ENCODE measurements at places on chromosomes 16 and 17.

DNA sequence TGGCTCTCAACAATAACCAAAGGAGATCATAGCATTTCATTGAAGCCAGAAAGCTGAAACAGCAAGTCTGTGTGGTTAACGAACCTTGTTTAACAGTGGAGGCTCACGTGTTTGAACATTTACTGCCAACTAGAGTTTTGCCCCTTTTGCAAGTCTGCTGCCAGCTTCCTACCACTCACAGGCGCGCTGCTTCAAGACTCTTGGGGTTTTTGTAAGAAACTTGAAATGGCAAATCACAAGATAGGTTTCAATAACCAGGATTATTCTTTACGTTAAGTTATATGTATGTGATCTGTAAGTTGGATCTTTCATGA lies 1.2 kb downstream of the SNTB2 start:
- DNase-seq, result no peak

GRCh38 chr17:70775679-70776078 lies 606.3 kb downstream of the KCNJ2 start:
- no peak for DNase-seq

- peak; percentile 19 for DNase-seq
Measured at GRCh38 chr17:50507871-50508572, at the start of gene MYCBPAP. Gene MYCBPAP (plus strand): TSS chr17:50508439. CDS start chr17:50508675, 236 bp downstream.

- no peak for DNase-seq
Measured at GRCh38 chr17:42301022-42301421, 12.7 kb downstream of the STAT5A start.

DNA sequence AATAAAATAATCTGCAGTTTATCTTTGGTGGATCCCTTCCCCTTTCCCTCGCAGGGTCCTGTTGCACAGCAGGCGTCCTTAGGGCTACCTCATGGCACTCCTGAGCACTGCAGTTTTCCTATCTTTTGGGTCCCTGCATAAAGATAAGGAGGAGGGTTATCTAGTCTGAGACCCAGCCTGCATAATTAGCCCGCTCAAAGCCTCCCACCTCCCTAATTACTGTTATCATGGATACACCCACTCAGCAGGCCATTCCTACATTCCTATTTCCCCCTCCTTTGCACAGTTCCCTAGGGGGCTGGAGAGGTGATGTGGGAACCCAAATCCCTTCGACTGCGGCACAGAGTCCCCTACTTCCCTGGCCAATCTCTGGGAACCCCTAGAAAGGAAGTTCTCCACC lies 5.1 kb upstream of the CLUH start:
- DNase-seq, result no peak

- DNase-seq, result no peak
Measured at GRCh38 chr17:5304636-5305035, 22.6 kb downstream of the RABEP1 start.

- no peak for DNase-seq
Measured at GRCh38 chr16:87961623-87962022, 10.4 kb downstream of the BANP start.

DNA sequence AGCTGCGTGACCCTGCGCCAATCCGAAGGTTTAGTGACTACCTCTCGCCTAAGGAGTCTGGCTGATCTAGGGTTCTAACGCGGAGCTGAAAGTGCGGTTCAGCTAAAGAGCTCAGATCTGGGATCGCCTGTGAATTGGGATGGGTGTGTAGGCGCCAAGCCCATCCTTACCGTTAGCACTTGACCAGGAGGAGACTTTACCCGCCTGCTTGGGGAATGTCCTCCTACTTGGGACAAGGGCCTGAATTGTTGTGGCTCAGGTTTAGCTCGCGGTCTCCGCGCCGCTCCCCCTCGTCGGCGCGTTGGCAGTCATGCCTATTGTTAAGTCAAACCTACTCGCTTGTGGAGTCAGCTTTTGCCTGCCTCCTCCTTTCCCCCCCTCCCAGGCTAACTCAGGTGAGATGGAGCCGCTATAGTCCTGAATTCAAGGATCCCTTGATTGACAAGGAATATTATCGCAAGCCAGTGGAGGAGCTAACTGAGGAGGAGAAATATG lies 480 bp downstream of the MRPS7 start:
- DNase-seq, result no peak

- no peak for DNase-seq
Measured at GRCh38 chr17:82752371-82753200, 721 bp downstream of the TBCD start.

DNA sequence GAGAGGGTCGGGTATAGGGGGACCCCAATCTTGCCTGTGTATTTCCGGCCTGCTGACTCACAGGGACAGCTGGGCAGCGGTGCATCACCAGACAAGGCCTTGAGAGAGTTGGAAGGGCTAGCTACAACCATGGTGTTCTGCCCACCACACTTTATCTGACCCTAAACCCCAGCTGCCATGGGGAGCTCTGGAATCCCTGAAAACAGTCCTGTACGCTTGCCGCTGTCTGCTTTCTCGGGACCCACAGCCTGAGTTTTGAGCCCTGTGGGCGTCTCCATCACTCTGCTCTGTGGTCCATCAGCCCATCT lies 100.4 kb upstream of the GSE1 start:
- DNase-seq, result no peak

DNA sequence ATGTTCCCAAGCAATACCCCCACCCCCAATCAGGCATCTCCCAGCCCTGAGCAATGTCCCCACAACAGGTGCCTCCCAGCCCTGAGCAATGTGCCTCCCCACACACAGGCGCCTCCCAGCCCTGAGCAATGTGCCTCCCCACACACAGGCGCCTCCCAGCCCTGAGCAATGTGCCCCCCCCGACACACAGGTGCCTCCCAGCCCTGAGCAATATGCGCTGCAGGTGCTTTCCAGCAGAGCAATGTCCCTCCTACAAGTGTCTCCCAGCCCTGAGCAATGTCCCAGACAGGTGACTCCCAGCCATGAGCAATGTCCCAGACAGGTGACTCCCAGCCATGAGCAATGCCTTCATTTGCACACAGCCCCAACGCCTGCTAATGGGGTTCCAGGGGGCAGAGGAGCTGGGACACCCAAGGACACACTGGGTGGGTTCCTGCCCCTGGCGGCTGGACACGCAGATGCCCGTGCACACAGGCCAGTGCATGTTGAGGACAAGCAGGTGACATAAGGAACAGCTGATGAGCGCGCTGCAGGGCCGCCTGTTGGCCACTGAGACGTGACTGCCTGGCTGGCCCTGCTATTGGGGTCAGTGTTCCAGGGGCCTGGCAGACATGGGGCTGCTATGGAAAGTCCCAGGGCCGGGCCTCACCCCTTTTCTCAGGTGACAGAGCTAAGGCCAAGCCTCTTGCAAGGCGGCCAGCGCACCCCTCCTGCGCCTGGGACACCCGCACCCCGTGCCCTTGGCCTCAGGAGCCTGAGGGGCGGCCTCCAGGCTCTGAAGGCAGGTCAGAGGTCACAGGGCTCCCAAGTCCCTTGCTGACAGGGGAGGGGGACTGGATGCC lies 26.9 kb upstream of the PABPN1L start:
- no peak for DNase-seq

DNA sequence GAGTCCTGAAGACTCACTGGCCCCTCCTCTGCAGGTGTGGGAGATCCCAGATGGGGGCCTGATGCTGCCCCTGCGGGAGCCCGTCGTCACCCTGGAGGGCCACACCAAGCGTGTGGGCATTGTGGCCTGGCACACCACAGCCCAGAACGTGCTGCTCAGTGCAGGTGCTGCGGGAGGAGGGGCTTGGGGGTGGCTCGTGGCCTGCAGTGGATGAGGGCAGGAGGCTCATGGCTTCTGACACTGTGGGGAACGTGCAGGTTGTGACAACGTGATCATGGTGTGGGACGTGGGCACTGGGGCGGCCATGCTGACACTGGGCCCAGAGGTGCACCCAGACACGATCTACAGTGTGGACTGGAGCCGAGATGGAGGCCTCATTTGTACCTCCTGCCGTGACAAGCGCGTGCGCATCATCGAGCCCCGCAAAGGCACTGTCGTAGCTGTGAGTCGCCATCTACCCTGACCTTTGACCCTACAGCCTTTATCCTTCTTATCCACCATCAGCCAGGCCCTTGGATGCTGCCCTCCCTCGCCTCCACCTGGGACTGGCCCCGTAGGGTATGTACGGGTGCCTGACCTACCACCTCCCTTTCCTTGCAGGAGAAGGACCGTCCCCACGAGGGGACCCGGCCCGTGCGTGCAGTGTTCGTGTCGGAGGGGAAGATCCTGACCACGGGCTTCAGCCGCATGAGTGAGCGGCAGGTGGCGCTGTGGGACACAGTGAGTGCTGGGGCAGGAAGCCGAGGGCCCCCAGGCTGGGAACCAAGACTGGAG lies 3.6 kb downstream of the CORO1A start:
- DNase-seq, result peak; percentile 80

DNA sequence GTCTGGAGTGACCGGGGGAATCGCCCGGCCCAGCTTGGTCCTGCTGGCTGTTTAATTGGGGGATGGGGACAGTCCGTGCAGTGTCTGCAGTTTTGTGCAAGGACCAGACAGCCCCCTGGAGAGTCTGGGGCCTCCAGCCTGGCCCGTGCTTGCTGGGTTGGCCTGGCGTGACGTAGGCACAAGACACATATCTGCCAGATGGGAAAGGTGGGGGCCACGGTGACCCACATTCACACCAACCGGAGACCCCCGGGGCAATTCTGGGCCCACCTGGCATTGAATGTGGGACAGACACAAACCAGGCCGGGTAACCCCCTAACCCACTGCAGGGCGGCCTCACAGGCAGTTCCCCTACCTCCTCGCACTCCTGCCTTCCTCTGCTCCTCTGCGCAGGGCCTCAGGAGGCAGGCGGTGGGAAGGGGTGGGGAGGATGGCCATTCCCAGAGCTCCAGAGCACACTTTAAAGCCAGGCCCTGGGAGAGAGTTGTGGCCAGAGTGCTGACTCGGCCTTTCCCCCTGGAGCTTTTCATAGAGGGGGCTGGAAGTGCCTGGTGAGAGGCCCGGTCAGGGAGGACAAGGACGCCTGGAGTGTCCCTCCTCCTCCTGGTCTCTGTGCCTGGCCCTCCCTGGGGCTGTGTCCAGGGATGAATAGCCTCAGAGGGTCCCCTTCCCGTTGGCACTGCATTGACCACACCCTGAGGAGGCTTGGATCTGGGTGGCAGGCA lies 1.5 kb downstream of the MRC2 start:
- DNase-seq, result no peak

GRCh38 chr17:1467898-1468492 lies 12.0 kb upstream of the CRK start:
- DNase-seq, result no peak

DNA sequence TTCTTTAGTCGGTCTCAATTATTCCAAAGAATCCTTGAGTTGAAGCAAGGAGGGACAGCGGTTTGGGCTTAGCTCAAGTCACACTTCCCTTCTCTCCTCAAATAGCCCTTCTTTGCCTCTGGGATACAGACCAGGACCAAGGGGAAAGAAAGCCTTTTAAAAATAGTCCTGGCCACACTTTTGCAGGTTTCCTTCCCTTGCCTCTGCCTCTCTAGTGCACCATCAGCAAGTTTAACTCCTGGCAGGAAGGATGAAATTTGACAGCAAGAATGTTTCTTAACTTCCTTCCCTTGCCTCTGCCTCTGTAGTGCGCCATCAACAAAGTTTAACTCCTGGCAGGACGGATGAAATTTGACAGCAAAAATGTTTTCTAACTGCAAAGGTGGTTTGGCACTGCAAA lies 7.2 kb upstream of the G6PC1 start:
- DNase-seq, result no peak

DNA sequence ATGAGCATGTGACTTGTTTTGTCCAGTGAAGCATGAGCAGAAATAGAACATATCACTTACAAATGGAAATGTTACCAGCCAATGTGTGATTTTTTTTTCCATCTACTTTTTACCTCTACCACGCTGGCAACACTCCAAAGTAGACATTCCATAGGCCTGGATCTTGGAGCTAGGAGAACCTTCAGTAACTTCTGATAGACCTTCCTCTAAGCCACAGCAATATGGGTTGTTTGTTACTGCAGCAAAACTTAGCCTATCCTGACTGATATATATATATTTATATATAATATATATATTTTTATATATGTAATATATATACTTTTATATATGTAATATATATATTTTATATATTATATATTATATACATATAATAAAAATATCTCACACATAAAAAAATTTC lies 284.4 kb upstream of the XYLT1 start:
- no peak for DNase-seq

GRCh38 chr16:71572497-71573116 lies 4.3 kb downstream of the TAT start:
- DNase-seq, result no peak

GRCh38 chr17:47254403-47254943 lies 846 bp downstream of the ITGB3 start:
- DNase-seq, result no peak

DNA sequence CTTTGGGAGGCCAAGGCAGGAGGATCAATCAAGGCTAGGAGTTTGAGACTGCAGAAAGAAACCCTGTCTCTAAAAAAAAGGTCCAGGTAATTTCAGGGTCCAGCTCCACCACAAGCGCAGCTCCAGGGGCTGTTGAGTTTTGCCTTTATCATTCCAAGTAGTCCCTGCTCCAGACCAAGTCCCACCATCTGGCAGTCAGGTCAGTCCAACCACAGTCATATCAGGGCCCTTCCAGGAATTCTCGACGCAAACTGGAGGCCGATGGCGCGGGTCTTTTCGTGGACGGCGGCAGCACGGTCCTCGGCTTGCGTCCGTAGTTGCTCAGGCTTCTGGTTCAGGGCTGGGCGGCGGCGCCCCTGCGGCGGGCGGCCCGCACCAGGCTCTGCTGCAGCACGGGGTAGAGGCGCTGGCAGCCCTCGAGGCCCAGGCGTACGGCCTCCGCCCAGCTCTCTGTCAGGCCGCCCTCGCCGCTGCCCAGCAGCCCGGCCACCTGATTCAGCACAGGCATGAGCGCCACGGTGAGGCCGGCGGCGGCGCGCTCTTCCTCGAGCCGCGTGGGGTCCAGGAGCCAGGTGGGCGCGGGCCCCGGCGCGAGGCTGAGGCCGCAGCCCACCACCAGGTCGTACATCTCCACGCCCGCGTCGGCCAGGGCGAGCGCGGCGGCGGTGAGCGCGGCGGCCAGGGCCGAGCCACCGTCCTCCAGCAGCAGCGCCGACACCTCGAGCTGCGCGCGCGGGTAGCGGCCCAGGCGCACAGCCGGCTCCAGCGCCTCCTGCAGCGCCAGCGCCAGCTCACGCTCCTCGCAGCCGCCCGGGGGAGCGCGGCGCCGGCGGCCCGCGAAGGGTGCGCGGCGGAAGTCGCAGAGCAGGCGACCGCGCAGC lies 752 bp downstream of the EXOSC6 start:
- DNase-seq, result no peak

DNA sequence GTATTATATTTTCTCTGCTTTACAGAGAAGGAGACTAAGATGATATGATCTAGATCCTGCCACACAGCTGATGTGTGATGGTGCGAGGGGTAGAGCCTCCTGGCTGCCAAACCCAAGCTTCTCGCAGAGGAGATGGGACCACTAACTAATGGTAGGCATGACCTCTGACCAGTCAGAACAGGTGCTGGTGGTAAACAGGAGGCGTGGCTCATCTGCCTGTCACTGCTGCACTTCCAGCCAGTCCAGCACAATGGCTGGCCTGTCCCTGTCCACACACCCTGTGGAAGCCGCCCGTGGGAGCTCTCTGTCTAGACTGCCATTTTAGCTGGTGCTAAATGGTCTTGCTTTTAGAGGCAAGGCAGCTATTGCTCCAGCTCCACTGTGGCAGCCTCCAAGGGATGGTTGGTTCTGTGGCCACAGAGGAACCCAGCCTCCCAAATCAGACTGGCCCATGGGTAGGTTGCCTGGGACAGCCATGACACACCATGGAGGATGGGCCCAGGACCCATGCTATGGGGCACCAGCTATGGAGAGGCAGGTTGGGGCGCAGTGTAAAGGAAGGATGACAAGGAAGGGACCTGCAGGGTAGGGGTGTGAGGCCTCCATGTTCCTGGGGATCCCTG lies 86.7 kb downstream of the KSR1 start:
- no peak for DNase-seq

- DNase-seq, result no peak
Measured at GRCh38 chr16:65469116-65469515, 347.3 kb upstream of the CDH11 start.

- DNase-seq, result no peak
Measured at GRCh38 chr17:82709024-82709675, 7.4 kb upstream of the FN3KRP start.
